Mesendoderm (in vitro differentiated cells): ENCODE measurements at places on chromosomes 5 and 9.

- DNase-seq = no peak
Observed at GRCh38 chr5:176731506-176732160, 78.7 kb upstream of the UNC5A start.

GRCh38 chr9:96620181-96620514 lies 505 bp upstream of the CDC14B start:
- DNase-seq = no peak

- no peak for DNase-seq
Observed at GRCh38 chr5:111454776-111455175, 57.6 kb downstream of the STARD4 start.

DNA sequence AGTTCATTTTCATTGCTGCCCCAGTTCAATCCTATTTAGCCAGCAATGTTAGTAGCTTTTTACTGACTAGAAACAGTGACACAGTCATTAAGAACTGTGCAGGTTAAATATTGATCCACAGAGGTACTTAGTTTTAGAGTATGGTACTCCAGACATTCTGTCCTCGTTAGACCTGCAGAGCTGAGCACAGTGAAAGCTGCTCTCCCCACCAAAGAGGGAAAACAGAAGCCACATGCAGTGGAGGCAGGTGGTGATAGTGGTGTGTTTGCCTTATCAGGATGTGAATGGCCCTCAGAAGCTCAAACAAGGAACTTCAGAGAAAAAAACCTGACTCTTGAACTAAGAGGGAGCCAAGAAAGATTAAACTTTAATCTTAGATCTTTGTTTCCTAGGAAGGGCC lies 75.5 kb downstream of the UNC13B start:
- DNase-seq = peak; percentile 20

- no peak for DNase-seq
Observed at GRCh38 chr9:95229230-95229915, 88.1 kb downstream of the FANCC start.

DNA sequence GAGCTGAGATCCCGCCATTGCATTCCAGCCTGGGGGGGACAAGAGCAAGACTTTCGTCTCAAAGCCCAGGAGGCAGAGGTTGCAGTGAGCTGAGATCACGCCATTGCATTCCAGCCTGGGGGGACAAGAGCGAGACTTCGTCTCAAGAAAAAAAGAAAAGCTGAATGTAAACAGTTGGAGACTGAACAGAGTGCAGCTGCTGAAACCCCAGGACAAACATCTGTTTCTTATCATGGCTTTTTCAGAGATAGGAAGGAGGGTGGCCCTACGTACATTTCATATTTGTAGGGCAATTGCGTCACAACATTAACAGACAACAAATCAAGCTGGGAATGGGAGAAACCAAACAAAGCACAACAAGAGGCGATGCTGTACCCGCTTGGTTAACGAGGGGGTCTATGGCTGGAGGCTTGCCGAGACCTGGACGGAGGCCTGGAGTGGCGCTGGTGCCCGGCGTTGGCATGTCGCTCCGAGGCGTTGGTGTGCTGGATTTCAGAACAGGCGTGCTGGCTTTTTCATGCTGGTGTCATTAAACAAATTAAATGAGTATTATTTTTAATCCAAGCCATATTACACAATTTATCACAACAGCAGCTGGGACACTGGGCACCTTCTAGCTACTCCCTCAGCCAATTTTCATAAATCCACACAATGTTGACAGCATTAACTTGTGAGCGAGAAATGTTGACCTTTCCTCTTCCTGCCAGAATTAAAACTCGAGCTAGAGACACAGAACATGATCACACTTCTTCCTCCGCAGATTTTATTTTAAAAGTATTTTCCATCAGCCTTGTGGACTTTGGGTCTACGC lies 76.1 kb downstream of the TLE1 start:
- no peak for DNase-seq

- no peak for DNase-seq
Observed at GRCh38 chr5:103357636-103358035, 99.1 kb downstream of the MACIR start.

DNA sequence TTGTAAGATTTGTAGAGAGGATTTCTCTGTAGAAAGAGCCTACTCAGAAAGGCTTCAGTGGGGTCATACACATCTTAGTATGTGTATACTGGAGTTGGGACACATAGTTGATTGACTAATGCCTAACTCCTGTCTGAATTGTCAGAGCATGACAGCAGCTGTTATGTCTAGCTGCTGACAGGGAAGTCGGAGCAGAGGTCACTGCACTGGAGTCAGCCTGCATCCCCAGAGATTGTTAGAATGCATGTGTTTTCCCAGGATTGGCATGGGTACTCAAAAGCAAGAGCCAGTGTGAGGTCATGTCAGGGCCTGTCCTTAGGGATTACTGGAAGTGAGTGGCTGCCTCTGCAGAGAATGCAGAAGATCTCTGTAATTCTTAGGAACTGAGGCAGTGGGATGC lies 82.7 kb downstream of the ITGA1 start:
- no peak for DNase-seq

GRCh38 chr5:168415401-168415800 lies 70.9 kb upstream of the RARS1 start:
- DNase-seq = no peak

DNA sequence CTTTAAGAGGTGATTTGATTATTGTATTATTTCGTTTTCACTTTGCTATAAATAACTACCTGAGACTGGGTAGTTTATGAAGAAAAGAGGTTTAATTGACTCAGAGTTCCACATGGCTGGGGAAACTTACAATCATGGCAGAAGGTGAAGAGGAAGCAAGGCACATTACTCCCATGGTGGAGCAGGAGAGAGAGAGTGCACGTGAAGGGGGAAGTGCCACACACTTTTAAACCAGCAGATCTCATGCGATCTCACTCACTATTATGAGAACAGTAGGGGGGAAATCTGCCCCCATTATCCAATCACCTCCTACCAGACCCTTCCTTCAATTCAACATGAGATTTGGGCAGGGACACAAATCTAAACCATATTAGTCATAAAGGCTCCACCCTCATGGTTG lies 36.1 kb upstream of the NDFIP1 start:
- DNase-seq = no peak

DNA sequence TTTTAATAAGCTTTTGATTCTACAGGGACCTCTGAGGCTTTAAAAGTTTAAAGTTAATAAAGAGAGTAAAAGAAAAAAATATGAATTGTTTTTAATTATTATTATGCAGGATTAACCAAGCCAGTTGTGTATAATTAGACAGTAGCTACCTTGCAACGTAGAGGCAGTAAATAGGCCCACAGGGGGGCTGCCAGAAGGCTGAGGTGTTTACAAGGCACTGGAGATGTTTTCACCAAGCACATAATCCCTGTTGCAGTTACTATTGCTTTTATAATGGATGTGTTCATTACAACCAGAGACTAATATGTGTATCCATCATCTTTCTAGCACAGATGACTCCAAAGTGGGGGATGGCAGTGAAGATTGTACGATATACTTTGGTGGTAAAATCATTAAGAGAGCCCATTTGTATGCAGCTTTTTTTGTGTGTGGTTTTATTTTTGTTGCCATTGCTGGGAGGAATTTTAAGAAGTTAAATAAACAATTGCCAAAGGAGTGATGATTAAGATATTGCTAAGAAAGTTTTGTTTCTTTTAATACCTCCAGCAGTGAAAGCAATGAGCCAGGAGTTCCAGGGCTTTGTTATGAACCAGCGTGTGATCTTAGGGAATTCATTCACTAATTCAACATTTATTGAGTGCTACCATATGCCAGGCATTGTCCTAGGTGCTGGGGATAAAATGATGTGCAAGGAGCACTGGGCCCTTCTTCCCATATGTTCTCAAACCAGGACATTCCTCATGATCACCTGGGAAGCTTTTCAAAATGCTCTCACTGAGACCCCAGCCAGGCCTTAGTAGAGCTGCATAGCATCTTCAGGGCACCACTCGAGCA lies 138.7 kb upstream of the EFNA5 start:
- no peak for DNase-seq

DNA sequence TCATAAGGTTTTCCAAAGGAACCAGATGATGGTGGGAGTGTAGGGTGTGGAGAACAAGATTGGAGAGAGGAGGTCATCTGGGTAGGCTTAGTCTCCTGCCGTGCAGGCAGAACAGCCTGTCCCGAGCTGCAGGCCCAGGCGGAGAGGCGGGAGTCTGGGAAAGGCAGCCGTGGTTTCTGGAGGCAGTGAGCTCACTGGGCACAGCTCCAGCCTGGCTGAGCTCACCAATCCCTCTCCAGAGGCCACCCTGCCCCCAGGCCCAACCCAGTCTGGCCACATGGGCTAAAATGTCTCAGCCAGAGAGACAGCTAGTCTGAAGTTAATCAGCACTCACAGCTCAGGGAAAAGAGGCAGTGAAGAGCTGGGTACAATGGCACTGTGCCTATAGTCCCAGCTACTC lies 12.3 kb downstream of the P4HA2 start:
- DNase-seq = peak; percentile 13

- peak; percentile 5 for DNase-seq
Observed at GRCh38 chr5:109105631-109106267, 304.0 kb downstream of the PJA2 start.

- DNase-seq = no peak
Observed at GRCh38 chr9:5178126-5178805, 7.2 kb downstream of the INSL6 start.

- no peak for DNase-seq
Observed at GRCh38 chr5:4907571-4907970, 232.6 kb upstream of the ADAMTS16 start.

GRCh38 chr5:155471027-155471426 lies 457.5 kb downstream of the KIF4B start:
- no peak for DNase-seq

DNA sequence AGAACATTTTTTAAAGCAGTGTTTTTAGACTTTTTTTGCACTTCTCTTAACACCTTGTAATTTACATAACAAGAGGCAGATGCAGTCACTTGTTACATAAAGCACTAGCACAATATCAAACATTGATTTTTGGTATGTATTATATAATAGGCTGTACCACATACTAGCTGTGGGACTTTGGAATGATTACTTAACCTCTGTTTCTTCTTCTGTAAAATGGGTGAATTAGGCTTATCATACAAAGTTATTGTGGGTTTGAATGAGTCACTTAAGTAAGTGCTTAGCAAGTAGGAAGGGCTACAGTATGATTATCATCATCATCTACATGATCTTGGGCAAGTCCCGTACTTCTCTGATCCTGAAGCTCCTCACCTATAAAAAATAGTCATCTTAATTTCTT lies 2.1 kb downstream of the FAM81B start:
- no peak for DNase-seq

GRCh38 chr9:21766096-21766495 lies 36.3 kb upstream of the MTAP start:
- DNase-seq = no peak

- no peak for DNase-seq
Observed at GRCh38 chr5:17058438-17058837, 122.3 kb upstream of the MYO10 start.

DNA sequence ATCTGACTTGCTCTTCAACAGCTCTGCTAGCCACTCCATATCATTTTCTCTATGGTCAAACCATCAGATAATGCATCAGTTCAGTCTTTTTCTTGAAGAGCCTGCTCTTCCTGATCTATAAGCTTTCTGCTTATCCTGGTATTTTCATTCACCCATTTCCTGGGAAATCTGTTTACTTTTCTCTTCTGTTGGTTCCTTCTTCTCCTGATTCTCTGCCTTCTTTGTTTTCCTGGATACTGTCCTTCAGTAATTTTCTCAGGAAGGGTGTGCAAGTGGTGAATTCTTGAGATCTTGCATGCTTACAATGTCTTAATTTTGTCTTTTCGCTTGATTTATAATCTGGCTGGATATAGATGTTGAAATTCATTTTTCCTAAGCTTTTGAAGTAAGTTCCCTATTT lies 39.8 kb upstream of the NKX2-5 start:
- DNase-seq = no peak

- DNase-seq = no peak
Observed at GRCh38 chr9:113223963-113224362, 2.6 kb downstream of the SLC31A1 start.

DNA sequence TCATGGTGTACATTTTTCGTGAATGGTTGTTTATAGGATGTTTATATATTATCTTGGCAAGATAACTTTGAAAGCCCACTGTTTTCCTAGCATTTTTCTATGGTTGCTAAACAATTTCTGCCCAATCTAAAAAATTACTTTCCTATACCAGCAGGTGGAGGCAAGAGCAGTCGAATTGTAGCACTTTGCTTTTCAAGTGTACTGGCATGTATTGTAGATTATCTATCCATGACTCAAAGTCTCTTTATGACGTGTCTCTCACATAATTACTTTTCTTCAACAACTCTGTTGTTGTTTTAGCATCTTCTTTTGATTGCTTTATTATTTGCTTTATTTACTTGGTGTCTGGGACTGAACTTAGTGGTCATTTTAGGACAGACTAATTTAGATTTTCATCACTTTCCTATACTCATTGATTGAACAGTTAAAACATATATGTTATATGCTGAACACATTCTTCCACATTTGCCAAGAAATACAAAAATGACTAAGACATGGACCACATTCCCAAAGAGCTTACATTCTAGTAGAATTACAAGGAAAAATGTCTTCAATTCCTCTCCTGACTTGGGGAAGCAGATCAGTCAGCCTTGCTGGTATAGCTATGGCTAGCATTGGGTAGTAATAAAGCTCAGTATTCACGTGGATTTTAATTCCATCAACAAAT lies 20.7 kb downstream of the NLN start:
- DNase-seq = peak; percentile 43

DNA sequence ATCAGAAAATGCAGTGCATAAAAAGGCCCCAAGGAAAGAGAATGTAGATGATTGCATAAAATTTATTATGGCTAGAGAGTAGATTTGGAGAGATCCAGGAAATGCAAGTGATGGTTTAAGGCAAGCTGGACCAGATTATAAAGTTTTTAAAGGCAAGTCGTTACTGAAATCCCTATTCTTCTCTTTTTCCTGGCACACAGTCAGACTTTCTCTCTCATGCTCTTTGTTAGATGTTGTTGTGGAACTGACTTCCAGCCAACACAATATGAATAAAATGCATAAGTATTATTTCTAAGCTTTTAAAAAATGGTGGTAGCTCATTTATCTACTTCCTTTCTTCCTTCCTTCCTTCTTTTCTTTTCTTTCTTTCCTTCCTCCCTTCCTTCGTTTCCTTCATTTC lies 1085.4 kb upstream of the CDH6 start:
- no peak for DNase-seq

GRCh38 chr5:166058660-166059059 lies 2232.8 kb upstream of the WWC1 start:
- no peak for DNase-seq

GRCh38 chr5:178832618-178833201 lies 27.0 kb upstream of the ZNF354B start:
- no peak for DNase-seq
